Activated T-helper 1 cell treated with Interleukin-2 at 50 U/mL for 16 hours (primary cell): ENCODE measurements at places on chromosomes 6 and 20.

- DNase-seq, result no peak
Measured at GRCh38 chr6:111418971-111419693, 63.9 kb downstream of the REV3L start.

- DNase-seq, result no peak
Measured at GRCh38 chr6:46734867-46735719, at the start of gene PLA2G7. Gene PLA2G7, minus strand, starts transcription at chr6:46735375. Its CDS starts 12,484 bp downstream, at chr6:46722891.

DNA sequence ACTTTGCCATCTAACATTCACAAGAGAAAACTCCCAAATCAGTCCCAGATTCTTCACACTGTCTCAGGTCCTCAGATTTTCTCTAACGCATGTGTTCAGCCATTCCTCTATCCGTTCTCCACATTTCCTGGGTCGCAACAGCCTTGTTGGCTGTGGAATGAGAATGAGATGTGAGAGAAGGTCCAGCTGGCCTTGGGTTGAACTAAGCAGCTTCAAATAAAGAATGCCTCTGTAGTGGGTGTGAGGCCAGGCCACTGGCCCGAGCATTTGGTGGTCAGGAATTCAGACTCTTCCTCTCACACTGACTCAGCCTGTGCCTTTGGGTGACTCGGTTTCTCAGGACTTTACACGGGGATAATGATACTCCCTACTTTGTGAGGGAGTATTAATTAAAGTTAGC lies 73.8 kb upstream of the CCN6 start:
- no peak for DNase-seq

DNA sequence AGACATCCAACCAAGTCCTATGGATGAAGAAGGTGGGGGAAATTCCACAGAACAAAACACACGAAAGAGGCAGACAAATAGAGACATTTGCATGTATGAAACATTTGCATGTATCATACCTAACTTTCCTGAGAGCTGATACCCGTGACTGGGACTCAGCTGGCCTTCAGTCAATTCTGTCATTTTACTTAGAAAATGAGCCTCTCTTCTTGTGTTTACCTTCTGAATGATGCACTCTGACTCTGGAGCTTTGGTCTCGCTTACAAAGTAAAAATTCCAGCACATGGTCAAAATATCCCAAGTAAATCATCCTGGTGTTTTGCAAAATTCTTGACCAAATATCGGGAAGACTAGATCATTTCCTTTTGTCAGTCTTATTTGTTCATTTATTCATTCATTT lies 46.9 kb downstream of the MMUT start:
- no peak for DNase-seq

DNA sequence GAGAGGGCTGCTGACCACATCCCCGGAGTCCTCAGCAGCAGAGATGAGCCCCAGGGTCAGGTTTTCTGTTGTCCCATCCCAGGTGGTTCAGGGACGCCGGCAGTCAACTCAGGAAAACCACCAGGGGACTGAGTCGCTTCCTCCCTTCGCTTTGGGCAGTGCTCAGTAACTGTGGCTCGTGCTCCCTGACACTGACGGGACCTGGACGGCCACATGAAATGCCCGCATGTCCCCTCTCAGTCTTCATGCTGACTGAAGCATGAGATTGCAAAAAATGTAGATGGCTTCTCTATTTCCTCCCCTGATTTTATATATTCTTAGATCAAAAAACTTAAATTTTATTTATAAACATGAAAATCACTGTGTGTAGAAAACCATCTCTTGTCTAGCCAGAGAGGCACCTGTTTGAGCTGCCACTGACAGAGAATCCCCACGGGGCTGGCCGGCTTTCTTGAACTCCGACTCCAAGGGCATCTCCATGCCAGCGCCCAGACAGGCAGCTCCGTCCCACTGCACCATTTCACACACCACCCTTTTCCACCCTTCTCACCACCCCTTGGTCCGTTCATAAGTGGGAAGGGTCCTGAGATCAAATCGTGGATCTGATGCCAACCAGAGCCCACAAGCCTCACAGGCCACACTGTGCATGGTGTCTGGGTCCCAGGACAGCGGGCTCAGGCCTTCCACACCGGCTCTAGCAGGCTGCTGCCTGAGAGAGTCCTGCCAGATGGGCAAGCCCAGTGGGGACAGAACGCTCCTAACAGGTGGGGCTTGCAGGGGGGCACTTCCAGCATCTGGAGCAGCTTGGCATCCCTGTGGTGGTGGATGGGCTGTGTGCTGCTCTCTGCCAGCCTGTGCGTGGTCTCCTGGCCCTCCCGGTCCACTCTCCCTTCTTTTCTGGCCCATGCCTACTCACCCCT lies 98.2 kb downstream of the SMOC2 start:
- no peak for DNase-seq

DNA sequence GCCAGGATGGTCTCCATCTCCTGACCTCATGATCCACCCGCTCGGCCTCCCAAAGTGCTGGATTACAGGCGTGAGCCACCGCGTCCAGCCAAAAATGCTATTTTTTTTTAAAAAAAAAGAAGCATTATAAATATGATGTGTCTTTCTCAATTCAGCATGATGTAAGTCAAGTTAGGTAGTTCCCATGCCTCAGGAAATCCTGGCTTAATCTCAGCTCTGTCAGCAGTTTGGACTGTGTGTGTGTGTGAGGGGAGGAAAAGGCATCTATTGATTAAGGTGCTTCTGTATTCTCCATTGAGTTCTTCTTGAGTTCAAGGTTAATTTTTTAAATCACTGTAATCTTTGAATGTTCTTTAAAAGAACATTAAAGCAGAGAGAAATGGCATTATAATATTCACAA lies 51.5 kb downstream of the GMDS start:
- DNase-seq, result no peak
